ENCODE measurements at places on chromosomes 16 and 17. TPM values are rescaled to one million over a fixed set of nuclear protein-coding genes. Genes with fewer than 3 reads are reported as not detected.
A peak's percentile ranks its signal among the peaks of the same experiment; 100 is the strongest.

SOST gene
- total RNA-seq: 15.1 TPM

SDR42E2 gene
- total RNA-seq: not detected

RPGRIP1L gene
- total RNA-seq: 0.96 TPM

DNA sequence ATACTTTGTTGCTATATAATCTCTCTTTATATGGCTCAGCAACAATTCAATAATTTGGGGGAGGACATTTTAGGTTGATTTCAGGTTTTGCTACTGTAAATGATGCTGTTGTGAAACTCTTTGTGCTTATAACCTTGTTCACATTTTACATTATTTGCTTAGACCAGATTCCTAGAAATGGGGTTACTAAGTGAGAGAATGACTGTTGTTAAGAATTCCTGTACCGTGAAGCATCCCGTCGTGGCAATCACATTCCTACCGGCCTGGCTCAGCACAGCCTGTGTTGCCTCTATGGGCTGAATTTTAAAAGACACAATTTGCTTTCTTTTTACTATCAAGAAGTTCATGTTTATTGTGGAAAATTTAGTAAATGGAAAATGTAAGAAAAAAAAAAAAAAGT lies 31.4 kb downstream of the B9D1 start:
- no peak for DNase-seq

DNA sequence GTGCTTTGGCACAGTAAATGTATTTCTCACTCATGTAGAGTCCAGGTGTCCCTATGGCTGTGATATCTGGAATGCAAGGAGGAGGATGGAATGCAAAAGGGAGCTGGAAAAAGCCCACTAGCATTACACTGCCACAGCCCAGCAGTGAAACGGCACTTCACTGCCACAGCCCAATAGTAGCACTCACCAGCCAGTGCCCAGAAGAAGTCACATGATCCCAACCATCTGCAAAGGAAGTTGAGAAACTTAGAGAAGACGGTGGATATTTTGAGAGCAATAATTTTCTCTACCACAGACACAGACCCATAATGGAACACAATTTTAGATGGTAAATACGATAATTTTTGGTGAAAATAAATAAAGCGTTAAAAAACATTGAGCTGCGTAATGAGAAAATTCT lies 51.8 kb downstream of the C16orf82 start:
- no peak for DNase-seq

- DNase-seq: peak; percentile 60
Observed at GRCh38 chr16:21263640-21264570, 14.2 kb downstream of the CRYM start.

GRCh38 chr17:40312131-40312731 lies 3.3 kb downstream of the RARA start:
- DNase-seq: peak; percentile 65

DNA sequence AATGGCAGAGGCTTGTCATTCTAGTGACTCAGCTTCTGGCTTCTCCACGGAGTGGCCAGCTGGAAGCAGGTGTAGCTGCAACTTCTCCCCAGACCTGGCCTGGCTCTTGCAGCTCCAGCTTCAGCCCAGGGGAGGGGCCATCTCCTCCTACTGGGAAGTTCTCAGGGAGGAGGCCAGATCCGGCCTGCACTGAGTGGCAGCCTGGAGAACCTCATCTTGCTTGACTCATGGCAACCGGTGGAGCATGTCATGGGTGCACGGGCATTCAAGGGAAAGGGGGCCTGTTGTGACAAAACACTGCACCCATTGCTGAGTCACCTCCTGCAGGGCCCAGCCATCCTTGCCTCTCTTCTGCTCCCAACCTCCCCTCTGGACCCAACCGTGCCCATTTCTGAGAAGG lies 273.9 kb upstream of the MAF start:
- DNase-seq: no peak

DNA sequence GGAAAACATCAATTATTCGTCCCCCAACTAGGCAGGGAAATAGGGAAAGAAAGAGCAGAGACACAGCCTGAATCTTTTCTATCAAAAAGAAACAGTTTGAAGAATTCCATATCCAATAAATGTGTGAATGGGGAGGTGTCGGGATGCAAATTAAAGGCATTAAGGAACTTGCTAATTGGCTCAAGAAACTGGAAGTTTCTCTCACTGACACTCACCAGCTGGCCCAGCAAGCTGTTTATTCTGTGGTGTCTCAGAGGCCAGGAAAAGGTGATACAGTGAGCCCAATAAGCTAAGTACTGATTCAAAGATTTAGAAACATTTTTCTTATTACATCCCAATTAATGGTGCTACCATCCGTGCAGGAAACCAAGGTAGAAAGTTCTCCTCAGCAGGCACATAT lies 104.4 kb upstream of the CLEC3A start:
- no peak for DNase-seq

DNA sequence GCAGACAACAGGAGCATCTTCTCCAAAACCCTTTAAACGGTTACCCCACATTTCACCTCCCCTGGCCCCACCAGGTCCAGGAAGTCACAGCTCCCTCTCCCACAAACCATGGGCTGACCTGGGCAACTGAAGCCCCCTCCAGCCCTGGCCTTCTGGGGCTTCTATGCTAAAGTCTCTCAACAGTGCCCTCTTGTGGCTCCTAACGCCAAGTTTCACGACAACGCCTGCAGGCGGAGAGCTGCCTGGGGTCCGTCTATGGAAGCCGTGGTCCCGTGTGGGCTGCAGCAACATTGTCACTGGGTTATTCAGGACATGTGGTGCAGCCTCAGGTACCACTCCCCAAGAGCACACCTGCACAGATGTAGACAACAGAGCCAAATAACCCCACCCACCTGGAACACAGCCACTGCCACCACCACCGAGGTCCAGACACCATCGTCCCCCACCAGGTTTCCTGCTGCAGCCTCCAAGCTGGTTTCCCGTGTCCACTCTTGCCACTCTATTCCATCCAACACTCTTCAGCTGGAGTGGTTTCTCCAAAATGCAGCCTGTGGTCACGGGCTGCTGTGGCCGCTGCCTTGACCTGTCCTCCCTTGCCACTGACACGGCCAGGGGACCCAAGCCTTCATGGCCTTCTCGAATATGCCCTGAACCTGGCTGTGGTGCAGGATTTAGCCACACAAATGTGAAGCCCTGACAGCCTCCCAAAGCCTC lies 19.1 kb downstream of the C16orf95 start:
- no peak for DNase-seq

DNA sequence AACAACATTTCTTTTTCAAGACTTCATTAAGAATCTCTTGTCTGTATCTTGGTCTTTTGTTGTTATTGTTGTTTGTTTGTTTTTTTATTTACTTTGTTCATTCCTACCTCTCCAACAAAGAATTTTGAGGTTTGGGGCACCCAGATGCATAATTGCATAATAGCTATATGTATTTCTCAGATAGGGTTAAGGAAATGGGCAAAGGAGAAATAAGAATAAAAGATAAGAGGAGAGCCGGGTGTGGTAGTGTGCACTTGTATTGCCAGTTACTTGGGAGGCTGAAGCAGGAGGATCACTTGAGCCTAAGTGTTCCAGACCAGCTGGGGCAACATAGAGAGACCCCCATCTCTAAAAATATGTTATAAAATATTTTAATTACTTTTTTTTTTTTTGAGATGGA lies 30.5 kb downstream of the CDH1 start:
- no peak for DNase-seq

DNA sequence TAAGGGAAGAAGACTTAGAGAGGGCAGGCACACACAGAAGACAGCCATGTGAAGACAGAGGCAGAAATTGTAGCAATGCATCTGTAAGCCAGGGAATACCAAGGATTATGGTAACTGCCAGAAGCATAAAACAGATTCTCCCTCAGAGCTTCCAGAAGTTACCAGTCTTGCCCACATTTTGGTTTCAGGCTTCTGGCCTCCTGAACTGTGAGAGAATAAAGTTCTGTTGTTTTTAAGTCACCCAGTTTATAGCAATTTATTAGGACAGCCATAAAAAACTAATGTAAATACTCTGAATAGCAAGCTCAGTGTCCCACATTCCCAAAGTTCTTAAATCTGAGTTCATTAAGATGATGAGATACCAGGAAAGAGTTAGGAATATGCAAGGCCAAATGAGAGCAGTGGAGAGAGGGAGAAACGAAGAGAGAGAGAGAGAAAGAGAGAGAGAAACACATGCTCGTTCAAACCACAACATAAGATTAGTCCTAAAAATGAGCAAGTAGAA lies 123.4 kb downstream of the HS3ST3A1 start:
- no peak for DNase-seq

Data from ascending aorta (tissue), 2 donors.